ENCODE measurements at places on chromosomes 4 and X.

DNA sequence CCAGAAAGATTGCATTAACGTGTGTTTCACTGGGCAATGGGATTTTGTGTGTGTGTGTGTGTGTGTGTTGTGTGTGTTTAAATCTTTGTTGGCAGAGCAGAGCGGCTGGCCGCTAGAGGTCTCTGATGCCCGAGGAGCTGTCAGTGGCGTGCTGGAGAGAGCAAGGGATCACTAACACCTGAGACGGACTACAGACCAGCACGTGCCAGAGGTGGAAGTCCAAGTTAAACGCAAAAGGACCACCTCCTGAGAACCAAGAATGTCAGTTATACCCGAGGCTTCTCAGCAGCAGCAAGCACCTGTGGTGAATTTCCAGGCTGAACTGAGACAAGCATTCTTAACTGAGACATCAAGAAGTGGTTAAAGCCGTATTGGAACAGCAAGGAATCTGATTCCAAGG is 9.0 kb upstream of the SLC25A14 start:
- DNase-seq: no peak

DNA sequence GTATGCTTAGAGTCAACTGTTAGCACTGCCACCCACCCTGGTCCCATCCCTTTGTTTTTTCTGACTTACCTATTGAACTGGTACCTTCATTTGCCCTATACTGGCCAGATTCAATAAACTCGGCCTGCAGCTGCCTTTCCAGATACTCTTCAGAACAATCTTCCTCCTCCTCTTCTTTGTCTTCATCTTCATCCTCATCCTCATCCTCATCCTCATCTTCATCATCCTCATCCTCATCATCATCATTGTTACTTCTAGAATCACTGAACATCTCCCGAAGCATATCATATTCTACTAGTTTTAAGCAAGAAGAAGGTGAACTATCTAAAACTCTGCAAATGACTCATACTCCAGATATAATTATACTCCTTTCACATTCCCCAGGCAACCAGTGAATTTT is 14.9 kb downstream of the TAF7L start:
- DNase-seq: no peak

DNA sequence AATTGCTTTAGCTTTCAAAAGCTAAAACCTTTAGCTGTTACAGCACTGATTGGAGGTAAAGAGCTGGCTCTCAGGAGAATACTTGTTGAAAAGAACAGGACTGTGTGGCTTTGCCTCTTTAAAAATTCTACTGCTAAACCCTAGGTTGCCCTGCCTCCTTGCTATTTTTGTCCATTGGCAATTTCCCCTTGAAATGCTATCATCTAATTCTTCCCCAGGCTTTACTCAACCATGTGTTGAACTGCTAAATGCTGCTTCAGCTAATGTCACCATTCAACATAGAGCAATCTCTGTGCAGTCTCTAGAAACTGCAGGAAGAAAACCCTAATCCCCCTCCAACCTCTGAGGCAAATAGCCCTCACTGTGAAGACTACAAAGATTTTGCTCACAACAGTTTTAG is 203.7 kb upstream of the ARX start:
- no peak for DNase-seq

GRCh38 chrX:3733043-3733430 is 19.6 kb upstream of the PRKX start:
- DNase-seq: no peak

- DNase-seq: no peak
These were observed 36.0 kb downstream of the HTR2C start for GRCh38 chrX:114619874-114620273.

GRCh38 chrX:155997436-155997835 is at the start of gene IL9R:
Gene IL9R (plus strand): TSS chrX:155997696. CDS start chrX:155997760, 64 bp downstream.
- no peak for DNase-seq

GRCh38 chrX:123665197-123665596 is 67.7 kb downstream of the THOC2 start:
- no peak for DNase-seq

DNA sequence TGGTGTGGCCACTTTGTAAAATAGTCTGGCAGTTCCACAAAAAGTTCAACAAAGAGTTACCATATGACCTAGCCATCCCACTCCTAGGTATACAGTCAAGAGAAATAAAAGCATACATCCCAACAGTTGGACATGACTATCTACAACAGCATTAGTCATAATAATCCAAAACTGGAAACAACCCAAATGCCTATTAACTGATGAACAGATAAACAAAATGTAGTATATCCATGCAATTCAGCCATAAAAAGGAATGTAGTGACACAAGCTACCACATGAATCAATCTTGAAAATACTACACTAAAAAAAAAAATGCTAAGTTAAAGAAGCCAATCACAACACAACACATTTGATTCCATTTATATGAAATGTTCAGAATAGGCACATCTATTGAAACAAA is 16.1 kb downstream of the MED14 start:
- DNase-seq: no peak

- DNase-seq: no peak
These were observed 207.6 kb downstream of the NAF1 start for GRCh38 chr4:162959046-162959445.

GRCh38 chr4:25859429-25860148 is 3.2 kb downstream of the SEL1L3 start:
- no peak for DNase-seq

DNA sequence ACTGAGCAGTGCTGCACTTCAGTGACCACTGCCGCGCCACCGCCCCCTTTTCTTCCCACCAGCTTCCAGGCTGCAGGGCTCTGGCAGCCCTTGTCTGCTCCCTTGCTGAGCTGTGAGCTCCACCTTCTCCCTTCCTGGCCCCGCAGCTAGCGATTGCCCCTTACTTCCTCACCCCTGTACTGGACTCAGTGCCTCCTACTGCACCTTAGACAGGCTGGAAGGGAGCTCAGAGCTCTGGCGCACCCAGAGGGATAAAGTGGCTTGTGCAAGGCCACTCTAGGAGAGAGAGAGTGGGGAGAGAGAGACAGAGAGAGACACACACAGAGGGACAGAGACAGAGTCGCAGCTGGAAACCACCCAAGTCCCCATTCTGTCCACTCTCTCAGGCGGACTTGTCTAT is 6.0 kb downstream of the RASL11B start:
- DNase-seq: no peak

GRCh38 chrX:25156323-25156722 is 140.6 kb upstream of the ARX start:
- no peak for DNase-seq

DNA sequence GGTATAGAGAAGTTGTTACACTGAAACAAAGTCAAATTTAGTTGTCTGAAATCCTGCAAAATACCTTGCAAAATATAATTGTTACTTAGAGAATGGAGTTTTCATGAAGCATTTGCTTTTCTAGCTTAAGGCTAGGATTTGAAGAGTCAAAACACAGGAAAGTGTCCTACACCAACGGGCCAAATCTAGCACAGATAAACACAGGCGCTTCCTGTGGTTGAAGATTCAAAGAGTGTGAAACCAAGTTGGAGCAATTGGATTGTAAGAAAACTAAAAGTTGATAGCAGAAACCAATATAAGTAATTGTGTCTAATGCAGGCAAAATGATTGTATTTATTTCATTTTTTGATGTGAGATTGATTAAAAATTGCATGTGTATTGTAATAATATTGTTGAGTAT is 2002.5 kb upstream of the TENM3 start:
- DNase-seq: no peak

DNA sequence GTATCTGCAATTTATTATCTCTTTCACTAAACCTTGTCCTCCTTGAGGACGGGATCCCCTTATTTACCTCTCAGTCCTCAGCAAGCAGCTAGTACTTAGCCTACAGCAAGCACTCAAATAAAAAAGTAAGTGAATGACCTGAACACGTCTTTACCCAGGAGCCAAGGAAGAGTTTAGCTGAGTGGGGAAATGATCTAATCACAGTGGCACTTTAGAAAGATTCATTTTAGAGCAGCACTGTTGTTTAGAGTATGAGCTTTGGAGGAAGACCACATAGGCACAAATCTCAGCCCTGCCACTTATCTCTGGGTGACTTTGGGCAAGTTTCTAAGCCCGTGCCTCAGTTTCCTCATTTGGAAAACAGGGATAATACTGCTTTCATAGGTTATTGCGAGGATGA is 2.7 kb downstream of the FAM120C start:
- DNase-seq: no peak

- no peak for DNase-seq
These were observed 57.3 kb upstream of the BCOR start for GRCh38 chrX:40154853-40155588.

GRCh38 chr4:623914-624566 is 1.3 kb upstream of the PDE6B start:
- DNase-seq: no peak

GRCh38 chrX:10102046-10102704 is 54.6 kb upstream of the CLCN4 start:
- no peak for DNase-seq

DNA sequence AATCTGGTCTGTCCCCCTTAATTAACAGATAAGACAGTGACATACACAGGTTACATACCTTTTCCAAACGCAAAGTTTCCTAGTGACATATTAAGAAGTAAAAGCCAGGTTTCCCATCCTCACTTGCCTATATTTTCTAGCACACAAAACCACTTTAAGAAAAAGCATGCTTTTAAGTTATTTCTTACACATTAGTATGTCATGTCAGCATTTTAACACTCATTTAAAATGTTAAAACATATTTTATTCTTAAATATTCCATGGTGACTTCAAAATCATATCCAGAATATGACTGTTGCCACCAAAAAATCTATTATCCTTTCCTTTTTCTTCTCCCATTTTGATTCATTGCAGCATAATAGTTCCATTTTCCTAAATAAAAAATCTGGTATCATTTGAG is 1830.2 kb downstream of the STIM2 start:
- DNase-seq: no peak

DNA sequence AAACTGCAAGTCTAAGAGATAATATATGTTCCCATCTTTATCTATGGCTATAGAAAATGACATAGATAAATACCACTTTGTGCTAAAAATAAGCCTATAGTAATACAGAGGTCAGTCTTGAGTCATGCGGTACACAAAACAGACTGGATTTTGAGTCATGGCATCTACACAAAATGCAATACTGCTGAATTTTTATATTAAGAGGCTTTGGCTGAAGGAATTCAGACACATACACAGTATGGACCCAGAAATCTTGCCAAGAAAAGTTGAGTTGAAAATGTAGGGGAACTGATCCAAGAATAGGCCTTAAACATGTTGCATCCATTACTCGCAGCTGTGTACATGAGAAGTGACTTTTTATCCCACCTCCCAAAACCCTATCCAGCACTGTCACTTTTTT is 184.4 kb downstream of the TENM3 start:
- DNase-seq: no peak

- DNase-seq: no peak
These were observed 393.4 kb downstream of the PABPC4L start for GRCh38 chr4:133808151-133808550.

Measured in cortex of kidney (tissue), 1 donor.